ENCODE measurements at places on chromosomes 2 and 18. TPM values are rescaled to one million over a fixed set of nuclear protein-coding genes. Genes with fewer than 3 reads are reported as not detected.

The LINC00305 gene
- total RNA-seq, result not detected

The FBXO15 gene
- 1.2 TPM for total RNA-seq

The PARD3B gene
- total RNA-seq, result 7.0 TPM

The CYS1 gene
- total RNA-seq, result 3.7 TPM

The RAD51AP2 gene
- total RNA-seq, result 0.10 TPM
